ENCODE measurements at places on chromosomes 7 and 10. TPM values are rescaled to one million over a fixed set of nuclear protein-coding genes. Genes with fewer than 3 reads are reported as not detected.

NODAL gene
- 2.2 TPM for total RNA-seq

FANK1 gene
- total RNA-seq, result 3.7 TPM

GRM3 gene
- 22.1 TPM for total RNA-seq

GLI3 gene
- 11.3 TPM for total RNA-seq

Data from spinal cord (tissue), 10 donors.